ENCODE measurements at places on chromosomes 1 and 21.

- DNase-seq, result no peak
These were observed 99.4 kb upstream of the CACYBP start for GRCh38 chr1:174900317-174900716.

DNA sequence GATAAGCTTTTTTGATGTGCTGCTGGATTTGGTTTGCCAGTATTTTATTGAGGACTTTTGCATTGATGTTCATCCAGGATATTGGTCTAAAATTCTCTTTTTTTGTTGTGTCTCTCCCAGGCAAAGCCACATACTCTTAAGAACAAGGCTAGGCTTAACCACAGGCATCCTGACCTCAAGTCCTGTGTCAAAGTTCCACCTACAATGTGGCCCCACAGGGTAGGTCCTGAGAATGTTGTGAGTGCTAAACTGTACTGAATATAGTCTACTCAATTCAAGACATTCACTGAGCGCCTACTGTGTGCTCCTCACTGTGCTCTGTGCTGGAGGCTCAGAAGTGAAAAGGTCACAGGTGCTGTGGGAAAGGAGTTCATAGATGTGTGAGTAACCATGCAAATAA lies 20.6 kb downstream of the DDAH1 start:
- no peak for DNase-seq

- no peak for DNase-seq
These were observed 28.7 kb downstream of the RSPH1 start for GRCh38 chr21:42467140-42467983.

- DNase-seq, result no peak
These were observed 34.9 kb downstream of the TMCO4 start for GRCh38 chr1:19764848-19765247.

DNA sequence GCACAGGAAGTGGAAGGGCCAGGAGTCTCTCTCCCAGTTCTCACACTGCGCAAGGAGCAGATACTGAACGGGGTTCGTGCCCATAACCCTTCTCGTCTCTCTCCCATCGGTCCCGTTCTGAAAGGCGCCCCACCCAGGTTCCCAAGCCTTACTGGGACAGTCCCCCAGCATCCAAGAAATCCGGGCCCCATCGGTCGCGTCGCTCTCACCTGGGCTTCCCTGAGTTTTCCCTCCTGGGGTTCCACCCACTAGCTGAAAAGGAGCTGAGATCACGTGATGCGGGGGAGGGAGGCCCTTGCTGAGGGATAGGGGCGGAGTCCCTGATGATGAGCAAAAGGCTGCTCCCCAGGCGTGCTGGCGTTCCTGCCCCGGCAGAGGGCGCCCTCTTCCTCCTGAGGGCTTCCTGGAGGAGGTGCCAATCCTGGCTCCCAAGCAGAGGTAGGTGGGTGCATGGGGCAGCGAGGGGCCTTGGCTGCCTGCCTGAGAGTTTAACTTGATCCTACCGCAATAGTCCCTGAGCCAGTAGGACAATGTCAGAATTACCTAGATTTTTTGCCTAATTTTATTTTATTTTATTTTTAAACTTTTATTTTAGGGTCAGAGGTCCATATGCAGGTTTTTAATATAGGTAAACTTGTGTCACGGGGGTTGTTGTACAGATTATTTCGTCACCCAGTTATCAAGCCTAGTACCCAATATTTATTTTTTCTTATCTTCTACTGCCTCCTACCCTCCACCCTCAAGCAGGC lies at the start of gene SPOCD1:
Gene SPOCD1, minus strand, starts transcription at position 271 of the 749 bp plus-strand sequence. CDS start 689 bp downstream, outside the sequence.
- peak; percentile 80 for DNase-seq

GRCh38 chr1:36941316-36941978 lies 92.9 kb downstream of the GRIK3 start:
- no peak for DNase-seq

GRCh38 chr1:176998183-176998795 lies 166.2 kb downstream of the ASTN1 start:
- DNase-seq, result no peak

DNA sequence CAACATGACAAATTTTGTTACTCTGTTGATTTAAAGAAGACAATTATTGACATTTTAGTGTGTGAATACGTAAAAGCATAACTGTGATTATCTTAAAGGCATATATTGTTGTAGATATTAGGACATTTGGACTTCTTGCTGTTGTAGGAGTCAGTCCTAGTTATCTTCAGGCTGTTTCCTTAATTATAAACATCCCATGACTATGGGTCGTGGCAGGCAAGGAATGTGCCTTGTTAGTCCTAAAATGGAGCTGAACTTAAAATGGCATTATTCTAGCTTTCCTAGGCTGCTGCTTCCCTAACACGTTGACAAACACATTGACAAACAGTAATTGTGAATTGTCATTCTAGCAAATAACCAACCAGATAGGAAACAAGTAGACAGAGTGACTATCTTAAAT lies 4.4 kb upstream of the MPZL1 start:
- no peak for DNase-seq

DNA sequence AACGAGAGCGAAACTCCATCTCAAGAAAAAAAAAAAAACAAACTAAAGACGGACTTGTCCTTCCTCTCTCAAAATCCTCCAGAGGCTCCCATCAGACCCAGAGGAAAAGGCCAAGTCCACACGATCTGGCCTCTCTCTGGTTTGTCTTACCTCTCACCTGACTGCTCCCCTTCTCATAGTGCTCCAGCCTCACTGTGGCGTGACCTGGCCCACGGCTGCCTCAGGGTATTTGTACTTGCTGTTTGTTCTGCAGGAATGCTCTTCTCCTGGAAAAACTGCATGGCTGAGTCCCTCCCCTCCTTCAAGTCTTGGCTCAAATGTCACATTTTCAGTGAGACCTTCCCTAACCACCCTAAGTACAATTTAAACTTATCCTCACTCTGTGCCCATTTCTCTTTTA lies 8.0 kb upstream of the BRWD1 start:
- no peak for DNase-seq

GRCh38 chr1:213507472-213508223 lies 456.6 kb downstream of the RPS6KC1 start:
- DNase-seq, result no peak

GRCh38 chr1:155014709-155015508 lies 12.3 kb downstream of the ZBTB7B start:
- no peak for DNase-seq

DNA sequence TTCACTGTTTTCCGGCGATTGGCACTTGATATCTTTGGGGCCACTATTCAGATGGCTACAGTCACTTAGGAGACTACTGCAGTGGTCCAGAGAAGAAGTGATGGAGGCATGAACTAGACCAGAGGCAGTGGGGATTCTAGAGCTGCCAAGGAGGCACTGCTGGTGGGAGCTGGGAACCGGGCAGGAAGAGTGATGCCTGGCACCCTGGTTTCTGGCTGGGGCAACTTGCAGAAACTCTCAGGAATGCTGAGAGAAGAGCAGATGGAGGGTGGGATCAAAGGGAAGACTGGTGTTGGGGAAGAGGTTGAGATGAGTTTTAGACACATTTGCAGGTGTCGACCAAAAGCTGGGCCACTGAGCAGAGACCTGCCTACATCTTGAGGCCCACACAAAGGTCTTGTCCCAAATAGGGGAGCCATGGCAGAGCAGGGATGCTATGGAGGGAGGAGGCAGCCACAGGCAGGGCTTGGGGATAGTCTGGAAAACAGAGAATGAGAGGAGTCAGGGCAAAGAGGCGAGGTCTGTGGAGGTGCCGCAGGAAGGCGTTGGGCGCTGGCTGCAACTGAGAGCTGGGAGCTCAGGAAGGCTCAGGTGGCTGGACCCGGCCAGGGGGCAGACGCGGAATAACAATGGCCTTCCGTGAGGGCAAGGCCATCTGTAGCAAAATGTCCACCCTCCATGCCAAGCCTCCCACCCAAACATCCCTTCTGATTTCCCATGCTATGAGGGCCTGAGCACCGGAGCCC lies 118.9 kb downstream of the TOMM20 start:
- no peak for DNase-seq

GRCh38 chr1:81600363-81600762 lies 200.4 kb upstream of the ADGRL2 start:
- no peak for DNase-seq

DNA sequence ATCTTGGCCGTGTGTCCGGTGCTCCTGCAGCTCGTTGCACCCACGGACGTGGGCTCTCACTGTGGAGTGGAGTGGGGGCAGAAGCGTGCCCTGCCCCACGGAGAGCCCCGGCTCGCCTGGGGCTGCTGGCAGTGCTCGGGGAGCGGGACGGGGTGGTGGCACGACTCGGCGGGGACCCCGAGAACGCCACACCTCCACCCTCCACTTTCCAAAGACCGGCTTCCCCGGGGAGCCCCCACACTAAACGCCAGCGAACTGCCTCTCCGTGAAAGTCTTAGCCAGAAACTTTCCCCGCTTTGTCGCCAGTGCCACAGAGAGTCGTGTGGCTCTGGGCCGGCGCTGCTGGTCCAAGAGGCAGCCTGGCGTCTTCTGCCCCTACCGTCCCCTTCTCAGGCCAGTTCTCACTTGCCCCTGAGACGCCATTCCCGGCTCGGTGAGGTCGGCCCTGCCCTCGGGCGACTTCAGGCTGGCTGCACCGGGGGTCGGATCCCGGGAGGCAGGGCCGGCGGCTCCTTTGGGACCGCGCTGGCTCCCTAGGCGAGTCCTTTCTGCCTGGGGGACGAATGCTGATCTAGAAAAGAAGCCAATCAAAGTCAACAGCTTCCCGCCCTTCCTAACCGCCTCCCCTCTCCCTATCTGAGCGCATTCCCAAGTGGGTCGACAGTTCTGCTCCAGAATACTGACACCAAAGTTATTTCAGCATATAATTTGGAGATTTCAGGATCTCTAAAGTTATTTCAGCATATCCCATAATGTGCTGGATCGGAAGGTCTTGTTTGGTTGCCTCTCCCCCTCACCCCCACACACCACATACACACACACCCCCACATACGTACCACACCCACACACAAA lies 2.6 kb upstream of the SAMD13 start:
- no peak for DNase-seq
